Activated naive CD8-positive, alpha-beta T cell treated with anti-CD3 and anti-CD28 coated beads for 36 hours (primary cell): ENCODE measurements at places on chromosomes 2 and 18.
A peak's percentile ranks its signal among the peaks of the same experiment; 100 is the strongest.

- H3K27ac ChIP-seq: no peak overlapping the region
- no peak overlapping the region for H3K4me3 ChIP-seq
- peaks cover 18% of the 10 kb centered on the region for H3K36me3 ChIP-seq
Measured at GRCh38 chr2:190315273-190315672, 4.4 kb downstream of the HIBCH start.

DNA sequence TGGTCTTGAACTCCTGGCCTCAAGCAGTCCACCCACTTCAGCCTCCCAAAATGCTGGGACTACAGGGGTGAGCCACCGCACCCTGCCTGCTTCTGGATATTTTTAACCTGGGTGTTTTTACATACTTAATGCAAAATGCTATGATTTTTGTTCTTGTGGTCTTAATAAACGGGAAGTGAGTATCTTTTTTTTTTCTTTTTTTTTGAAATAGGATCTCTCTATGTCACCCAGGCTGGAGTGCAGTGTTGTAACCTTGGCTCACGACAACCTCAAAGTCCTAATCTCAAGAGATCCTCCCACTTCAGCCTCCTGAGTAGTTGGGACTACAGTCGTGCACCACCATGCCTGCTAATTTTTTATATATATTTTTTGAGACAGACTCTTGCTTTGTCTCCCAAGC is 19.2 kb upstream of the ASXL2 start:
- no peaks in the 10 kb centered on the region for H3K4me1 ChIP-seq
- no peak overlapping the region for H3K27ac ChIP-seq
- DNase-seq: no peak
- no peak overlapping the region for H3K4me3 ChIP-seq
- H3K36me3 ChIP-seq: no peaks in the 10 kb centered on the region
- H3K27me3 ChIP-seq: no peaks in the 10 kb centered on the region

- no peak overlapping the region for H3K27ac ChIP-seq
- H3K4me1 ChIP-seq: peaks cover 8% of the 10 kb centered on the region
- H3K36me3 ChIP-seq: no peaks in the 10 kb centered on the region
- H3K27me3 ChIP-seq: no peaks in the 10 kb centered on the region
- no peak for DNase-seq
- no peak overlapping the region for H3K4me3 ChIP-seq
Measured at GRCh38 chr2:54898456-54899226, 151.6 kb downstream of the RTN4 start.

DNA sequence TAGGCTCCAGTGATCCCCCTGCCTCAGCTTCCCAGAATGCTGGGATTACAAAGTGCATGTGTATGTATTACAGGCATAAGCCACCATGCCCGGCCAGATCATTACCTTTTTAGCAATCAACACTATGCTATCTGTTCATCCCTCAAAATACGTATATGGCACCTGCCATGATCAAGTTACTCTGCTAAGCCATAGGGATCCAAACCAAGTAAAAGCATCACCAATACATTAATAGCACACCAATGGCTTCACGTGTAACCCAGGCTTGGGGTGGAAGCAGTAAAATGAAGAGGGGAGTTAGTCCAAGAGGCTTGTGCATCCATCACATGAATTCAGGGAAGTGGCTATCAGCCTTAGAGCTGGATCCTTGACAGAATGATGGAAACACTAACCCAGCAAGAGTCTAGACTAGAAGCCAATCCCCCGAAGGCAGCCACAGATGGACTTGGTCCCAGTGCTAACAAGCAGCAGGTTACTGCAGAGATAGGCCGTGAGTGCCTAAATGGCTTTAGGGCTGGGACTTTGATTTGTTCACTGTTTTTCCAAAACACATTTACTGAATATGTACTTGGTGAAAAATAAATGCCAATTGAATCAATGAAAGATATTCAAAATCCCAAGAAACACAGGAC is 11.3 kb downstream of the HDLBP start:
- no peak overlapping the region for H3K27ac ChIP-seq
- peaks cover 4% of the 10 kb centered on the region for H3K36me3 ChIP-seq
- DNase-seq: no peak

DNA sequence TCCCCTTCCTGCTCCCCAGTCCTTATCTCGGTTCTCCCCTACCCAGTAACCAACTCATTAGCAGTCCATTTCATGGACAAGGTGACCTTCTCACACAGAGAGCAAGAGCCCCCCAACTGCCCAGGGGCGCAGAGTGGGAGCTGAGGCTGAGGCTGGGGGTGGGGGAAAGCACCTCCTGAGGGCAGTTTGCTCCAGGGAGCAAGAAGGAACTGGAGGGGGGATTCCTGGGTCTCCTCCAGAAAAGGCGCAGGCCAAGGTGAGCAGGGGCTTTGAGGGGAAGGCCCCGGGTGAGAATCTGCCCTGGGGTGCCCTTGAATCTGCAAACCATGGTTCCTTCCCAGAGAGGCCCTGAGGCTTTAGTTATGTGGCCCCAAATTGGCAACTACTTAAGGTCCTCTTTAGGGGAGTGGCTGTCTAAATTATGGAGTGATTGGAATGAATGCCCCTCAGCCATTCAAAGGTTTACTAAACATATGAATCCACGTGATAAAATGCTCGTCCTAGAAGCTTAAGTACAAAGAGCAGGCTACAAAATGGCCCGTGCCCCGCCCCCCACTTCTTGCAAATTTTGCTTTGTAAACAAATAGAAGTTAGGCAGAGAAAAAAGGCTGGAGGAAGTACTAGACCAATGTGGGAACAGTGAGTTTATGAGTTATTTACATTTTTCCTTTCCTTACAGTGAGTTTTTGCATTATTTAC is 123.5 kb upstream of the HS6ST1 start:
- peaks cover 2% of the 10 kb centered on the region for H3K4me1 ChIP-seq
- peaks cover 3% of the 10 kb centered on the region for H3K27me3 ChIP-seq
- no peak overlapping the region for H3K27ac ChIP-seq
- no peak overlapping the region for H3K4me3 ChIP-seq

DNA sequence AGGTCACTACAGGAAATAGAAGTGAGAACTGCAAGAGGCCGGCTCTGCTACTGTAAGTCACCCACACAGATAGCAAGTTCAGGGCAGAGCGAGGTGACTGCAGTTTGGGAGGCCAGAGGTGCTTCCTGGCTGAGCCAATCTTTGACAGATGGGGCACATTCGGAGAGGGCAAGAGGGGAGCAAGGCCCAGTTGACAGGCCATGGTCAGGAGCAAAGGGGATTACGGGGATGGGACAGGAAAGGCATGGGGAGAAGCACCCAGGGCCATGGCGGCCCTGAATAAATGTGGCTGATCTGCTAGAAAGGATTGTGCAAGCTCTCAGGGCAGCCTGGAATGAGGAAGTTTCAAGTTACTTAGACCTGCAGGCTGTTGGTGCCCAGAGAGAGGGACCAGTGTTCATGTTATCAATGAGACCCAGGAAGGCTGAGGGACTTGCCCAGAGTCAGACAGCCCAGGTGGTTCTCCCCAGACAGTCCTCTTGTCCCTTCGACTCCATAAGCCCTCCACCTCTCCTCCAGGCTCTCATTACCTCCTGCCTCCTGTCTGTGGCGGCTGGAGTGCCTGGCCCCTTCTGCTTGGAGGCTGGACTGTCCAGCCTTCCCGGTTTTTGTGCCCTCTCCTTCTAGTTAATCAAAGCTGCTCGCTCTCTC is 123.3 kb downstream of the CTIF start:
- H3K4me1 ChIP-seq: no peaks in the 10 kb centered on the region
- no peak for DNase-seq
- no peak overlapping the region for H3K27ac ChIP-seq

DNA sequence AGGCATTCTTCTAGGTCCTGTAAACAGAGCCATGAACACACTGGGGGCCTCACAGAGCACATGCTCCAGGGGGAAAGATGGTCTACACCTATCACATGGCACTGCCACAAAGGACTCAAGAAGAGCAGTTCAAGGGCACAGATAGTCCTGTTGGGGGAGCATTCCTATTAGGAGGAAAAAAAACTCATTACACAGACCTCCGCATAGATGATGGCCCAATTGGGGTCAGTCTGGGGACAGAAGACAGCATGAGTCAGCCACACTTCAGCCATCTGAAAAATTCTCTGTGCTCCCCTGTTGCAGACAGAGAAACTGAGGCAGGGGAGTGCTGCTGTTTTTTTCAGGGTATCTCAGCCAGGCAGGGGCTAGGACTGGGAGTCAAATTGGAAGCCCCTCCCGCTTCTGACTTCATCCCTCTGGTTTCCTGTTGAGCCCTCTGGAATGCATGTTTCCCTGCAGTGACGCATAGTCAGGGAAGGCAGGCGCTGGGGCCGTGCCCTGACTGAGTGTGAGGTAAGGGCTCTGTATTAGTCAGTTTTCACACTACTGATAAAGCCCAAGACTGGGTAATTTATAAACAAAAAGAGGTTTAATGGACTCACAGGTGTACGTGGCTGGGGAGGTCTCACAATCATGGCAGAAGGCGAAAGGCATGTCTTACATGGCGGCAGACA is 67.9 kb downstream of the RHOB start:
- no peaks in the 10 kb centered on the region for H3K27me3 ChIP-seq
- no peaks in the 10 kb centered on the region for H3K36me3 ChIP-seq
- peaks cover 3% of the 10 kb centered on the region for H3K4me1 ChIP-seq
- H3K4me3 ChIP-seq: no peak overlapping the region

DNA sequence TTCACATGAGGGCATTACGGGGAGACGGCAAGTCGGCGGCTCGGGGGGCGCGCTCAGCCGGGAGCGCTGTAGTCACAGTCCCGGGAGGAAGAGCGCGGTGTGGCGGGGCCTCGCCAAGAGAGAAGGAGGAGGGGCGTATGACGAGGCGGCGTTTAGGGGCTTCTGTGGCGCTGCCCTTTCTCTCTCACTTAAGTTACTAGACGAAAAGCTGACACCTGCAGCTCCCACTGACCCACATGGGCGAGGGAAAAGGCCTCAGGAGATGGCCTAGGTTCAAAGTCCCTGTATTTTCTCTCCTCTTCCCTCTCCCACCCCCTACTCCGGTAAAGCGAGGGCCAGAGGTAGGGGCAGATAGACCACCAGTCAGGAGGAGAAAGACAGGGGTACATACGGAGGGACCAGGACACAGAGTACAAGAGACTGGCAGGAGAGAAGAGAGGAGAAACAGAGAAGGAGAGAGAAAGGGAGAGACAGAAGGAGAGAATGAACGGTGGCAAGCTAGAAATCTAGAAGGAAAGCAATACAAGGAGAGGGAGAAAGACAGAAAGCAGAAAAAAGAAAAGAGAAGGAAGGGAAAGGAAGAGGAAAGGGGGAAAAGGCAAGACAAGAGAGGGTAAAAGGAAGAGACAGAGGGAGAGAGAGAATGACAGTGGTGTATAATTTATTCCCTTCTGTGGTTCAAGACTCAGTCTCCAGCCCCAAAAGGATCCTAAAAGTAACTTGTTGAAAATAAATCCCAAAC is 3.8 kb downstream of the SIX2 start:
- H3K4me1 ChIP-seq: peaks cover 22% of the 10 kb centered on the region
- H3K4me3 ChIP-seq: no peak overlapping the region
- no peak for DNase-seq
- H3K36me3 ChIP-seq: no peaks in the 10 kb centered on the region
- no peak overlapping the region for H3K27ac ChIP-seq

- H3K4me3 ChIP-seq: no peak overlapping the region
- DNase-seq: no peak
- H3K27me3 ChIP-seq: no peaks in the 10 kb centered on the region
- no peak overlapping the region for H3K27ac ChIP-seq
- H3K36me3 ChIP-seq: no peaks in the 10 kb centered on the region
- H3K4me1 ChIP-seq: no peaks in the 10 kb centered on the region
Measured at GRCh38 chr2:185242462-185242861, 496.1 kb upstream of the FSIP2 start.

DNA sequence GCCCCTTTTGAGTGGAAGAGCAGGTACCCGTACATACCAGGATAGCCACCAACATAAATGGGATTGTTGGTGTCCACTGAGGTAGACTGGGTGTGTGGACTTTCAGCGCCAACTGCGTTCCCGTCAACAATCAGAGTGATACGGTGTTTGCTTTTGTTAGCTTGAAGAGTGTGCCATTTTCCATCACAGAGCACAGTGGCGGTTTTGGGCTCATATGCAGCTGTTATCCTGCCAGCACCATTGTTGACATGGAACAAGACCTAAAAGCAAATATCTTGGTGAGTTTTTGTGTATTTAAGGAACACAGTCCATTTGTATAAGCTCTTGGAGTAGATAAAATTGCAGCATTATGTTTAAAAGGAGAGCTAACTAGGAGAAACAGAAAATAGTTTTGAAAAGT is 174.5 kb downstream of the LAMA1 start:
- H3K36me3 ChIP-seq: no peaks in the 10 kb centered on the region
- no peak overlapping the region for H3K27ac ChIP-seq
- no peaks in the 10 kb centered on the region for H3K27me3 ChIP-seq
- DNase-seq: no peak
- H3K4me1 ChIP-seq: no peaks in the 10 kb centered on the region

GRCh38 chr18:23306822-23307221 is 146.3 kb upstream of the RIOK3 start:
- peaks cover 18% of the 10 kb centered on the region for H3K36me3 ChIP-seq
- no peaks in the 10 kb centered on the region for H3K27me3 ChIP-seq
- H3K4me1 ChIP-seq: peaks cover 21% of the 10 kb centered on the region
- no peak for DNase-seq

- no peaks in the 10 kb centered on the region for H3K27me3 ChIP-seq
- H3K36me3 ChIP-seq: no peaks in the 10 kb centered on the region
- no peak overlapping the region for H3K27ac ChIP-seq
- no peaks in the 10 kb centered on the region for H3K4me1 ChIP-seq
Measured at GRCh38 chr2:7356909-7357584, 439.8 kb downstream of the RNF144A start.

- H3K36me3 ChIP-seq: no peaks in the 10 kb centered on the region
- peak overlapping the region; percentile 85 for H3K27ac ChIP-seq
- H3K27me3 ChIP-seq: no peaks in the 10 kb centered on the region
- DNase-seq: peak; percentile 78
- H3K4me1 ChIP-seq: peaks cover 33% of the 10 kb centered on the region
Measured at GRCh38 chr18:34978953-34979608, 62.1 kb upstream of the MAPRE2 start.
